ENCODE measurements at places on chromosomes 7 and 10.

DNA sequence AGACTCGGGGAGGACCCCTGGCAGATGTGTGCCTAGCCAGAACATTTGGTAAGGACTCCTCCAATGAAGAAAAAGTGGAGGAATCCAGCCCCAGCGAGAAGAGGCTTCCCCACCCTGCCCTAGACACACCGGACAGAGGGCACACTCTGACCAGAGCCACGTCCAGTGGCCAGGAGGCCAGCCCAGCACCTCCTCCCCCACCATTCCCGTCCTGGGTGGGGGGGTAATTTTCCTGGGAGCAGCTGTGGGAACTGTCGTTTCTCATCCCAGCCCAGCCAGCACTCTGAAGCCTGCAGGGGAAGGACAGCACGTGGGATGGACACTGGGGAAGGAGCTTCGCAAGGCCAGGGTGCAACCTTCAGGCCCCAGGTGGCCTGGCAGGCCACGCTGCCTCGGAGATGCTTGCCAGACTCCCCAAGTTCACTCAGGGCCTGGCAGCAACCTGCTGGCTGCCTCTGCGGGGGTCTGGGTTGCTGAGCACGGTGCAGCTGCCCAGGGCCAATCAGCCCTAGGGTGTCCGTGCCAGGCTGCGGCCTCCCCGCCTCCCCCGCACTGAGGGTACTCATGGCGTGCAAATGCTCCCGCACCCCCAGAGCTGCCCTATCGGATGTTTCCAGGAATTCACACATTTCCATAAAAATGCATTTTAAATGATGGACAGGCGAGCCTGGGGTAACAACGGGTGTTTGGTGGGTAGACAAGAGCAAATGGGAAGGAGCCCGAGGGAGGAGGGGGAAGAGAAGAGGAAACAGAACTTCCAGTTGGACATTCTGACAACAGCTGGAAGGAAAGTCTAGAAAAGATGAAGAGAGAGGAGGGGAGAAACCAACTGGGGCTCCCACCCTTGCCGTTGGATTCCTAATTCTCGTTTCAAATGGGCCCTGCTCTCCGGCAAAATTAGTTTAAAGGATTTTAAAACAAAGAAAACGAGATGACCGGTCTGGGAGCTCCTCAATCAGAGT is 1.9 kb upstream of the EN2 start:
- DNase-seq: no peak

GRCh38 chr7:152668975-152669374 is 7.0 kb downstream of the XRCC2 start:
- no peak for DNase-seq

GRCh38 chr10:122875843-122876466 is 3.4 kb downstream of the FAM24B start:
- DNase-seq: no peak

- DNase-seq: no peak
Observed at GRCh38 chr10:86849181-86849894, 92.9 kb downstream of the BMPR1A start.

- DNase-seq: no peak
Observed at GRCh38 chr7:43112459-43112940, at the start of gene HECW1. HECW1 (plus strand) TSS chr7:43112647; CDS start chr7:43243906, 131,259 bp downstream.

- no peak for DNase-seq
Observed at GRCh38 chr10:15088428-15089261, at the start of gene ACBD7. ACBD7 (minus strand) TSS chr10:15088776; CDS start chr10:15088728, 48 bp downstream.

- no peak for DNase-seq
Observed at GRCh38 chr10:66218981-66219587, 706.8 kb upstream of the LRRTM3 start.

Measured in AG09309 (cell line).